Activated CD4-positive, alpha-beta T cell treated with anti-CD3 and anti-CD28 coated beads for 24 hours (primary cell): ENCODE measurements at places on chromosomes 12 and 14.

GRCh38 chr12:112270673-112271072 is 111.6 kb downstream of the HECTD4 start:
- no peak for DNase-seq

DNA sequence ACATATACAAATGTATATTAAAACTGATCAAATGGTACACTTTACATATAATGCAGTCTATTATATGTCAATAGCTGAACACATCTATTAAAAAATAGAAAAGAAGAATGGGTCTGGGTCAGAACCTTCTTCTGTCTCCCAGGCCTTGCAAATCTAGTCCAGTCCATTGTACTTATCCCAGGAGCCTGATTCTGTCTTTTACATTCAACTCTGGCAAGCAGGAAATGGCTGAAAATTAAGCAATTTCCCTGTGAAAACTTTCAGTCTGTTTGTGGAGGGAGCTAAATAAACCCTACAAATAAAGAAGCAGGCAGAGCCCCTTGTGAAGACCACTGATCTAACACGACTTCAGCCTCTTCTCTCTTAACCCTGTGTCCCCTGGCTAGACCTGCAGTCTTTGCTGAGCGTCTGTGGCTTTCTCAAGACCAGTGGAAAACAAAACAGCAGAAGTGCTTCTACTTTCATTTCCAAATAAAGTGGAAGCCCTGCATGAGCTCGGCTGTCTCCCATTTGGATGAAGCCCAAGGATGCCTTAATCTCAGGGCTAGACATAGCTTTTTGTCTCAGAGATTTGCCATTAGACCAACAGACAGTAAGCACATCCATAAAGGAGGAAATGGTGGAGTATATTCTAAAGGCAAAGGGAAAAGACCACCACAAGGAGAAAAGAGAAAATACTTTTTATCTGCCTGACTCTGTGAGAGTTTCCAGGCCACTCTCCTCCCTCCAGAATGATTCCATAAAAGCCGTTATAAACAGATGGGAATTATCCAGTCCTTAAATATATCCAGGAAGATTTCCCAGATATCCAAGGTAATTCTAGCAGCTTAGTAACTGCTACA is 48.2 kb downstream of the CRACR2A start:
- no peak for DNase-seq

- DNase-seq = no peak
These were observed 121.2 kb upstream of the SLC35F4 start for GRCh38 chr14:57987051-57987450.

GRCh38 chr12:9381619-9382018 is 173.4 kb upstream of the PZP start:
- DNase-seq = no peak

GRCh38 chr12:104433061-104433460 is 23.7 kb upstream of the CHST11 start:
- DNase-seq = no peak

DNA sequence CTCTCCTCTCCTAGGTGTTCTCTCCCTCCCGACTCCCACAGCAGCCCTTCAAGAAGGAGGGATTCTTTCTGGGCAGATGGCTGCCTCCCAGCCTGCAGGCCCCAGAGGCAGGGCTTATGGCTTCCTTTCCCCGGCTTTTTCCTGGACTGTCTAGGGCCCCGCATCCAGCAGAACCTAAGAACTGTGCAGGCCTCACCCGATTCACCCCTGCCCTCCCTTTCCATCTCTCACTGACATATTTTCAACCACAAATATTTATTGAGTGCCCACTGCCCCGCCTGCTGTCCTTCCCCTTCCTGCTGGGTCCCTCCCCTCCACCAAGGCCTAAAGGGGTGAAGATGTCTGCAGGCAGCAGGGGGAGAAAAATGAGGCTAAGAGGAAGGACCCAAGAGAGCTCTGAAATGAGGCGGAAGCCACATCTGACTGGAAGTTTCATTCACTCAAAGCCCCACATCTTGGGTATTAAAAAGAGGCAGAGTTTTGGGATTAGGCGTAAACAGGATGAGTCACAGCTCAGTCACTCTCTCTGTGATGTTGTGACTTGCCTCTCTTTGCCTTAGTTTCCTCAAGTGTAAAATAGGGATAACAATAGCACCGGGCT is 2.9 kb downstream of the SCNN1A start:
- no peak for DNase-seq

GRCh38 chr12:68364893-68365725 is 32.9 kb upstream of the MDM1 start:
- peak; percentile 76 for DNase-seq

DNA sequence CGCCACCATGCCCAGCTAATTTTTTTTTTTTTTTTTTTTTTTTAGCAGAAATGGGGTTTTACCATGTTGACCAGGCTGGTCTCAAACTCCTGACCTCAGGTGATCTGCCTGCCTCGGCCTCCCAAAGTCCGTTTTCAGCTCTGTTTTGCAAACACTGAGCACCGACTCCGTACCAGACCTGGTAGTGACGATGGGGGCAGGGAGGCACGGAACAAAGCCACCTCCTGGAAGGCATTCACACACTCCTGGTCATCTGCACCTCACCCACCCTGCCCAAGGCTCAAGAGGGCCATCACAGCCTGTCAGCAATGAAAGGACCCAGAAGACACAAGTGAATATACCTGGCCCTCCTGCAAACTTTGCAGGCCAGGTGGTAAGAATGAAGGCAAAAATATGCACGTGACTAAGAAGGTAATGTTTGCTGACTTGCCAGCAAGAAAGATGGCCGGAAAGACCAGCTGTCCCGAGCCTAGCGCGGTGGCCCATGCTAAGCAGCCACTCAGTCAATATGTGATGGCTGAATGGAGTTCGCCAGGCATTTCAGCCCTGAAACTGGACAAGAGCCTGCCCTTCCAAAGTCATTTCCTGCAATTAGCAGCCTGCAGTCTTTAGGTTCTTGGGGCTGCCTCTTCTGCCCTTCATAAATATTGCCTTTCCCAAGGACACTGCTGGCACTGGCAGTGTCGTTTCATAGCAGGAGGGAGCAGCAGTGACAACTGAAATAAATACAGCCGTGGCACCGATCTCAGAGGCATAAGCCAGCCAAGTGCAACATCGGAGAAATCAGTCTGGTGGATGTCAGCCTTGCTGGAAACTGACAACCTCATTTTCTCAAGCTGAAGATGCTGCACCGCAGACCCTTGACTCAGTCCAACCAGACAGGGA is 17.6 kb downstream of the MMAB start:
- no peak for DNase-seq
